ENCODE measurements at places on chromosomes 2 and 18.

DNA sequence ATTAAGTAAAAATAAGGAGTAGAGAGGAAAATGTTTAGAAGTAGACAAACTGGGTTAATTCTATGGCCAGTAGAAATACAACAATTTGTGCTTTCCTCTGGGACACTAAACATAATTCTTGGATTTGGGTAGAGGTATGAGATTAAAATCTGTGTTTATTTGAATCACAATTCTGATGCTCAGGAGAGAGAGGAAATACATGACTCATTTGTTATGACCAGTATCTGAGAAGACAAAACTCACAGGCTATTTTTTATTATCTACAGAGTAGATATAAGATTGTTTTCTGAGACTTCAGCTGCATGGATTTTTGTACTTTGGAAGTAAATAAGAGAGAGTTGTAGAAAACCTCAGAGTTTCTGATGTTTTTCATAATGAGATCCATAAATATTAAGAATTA lies 315.7 kb upstream of the CWC22 start:
- no peak for DNase-seq

DNA sequence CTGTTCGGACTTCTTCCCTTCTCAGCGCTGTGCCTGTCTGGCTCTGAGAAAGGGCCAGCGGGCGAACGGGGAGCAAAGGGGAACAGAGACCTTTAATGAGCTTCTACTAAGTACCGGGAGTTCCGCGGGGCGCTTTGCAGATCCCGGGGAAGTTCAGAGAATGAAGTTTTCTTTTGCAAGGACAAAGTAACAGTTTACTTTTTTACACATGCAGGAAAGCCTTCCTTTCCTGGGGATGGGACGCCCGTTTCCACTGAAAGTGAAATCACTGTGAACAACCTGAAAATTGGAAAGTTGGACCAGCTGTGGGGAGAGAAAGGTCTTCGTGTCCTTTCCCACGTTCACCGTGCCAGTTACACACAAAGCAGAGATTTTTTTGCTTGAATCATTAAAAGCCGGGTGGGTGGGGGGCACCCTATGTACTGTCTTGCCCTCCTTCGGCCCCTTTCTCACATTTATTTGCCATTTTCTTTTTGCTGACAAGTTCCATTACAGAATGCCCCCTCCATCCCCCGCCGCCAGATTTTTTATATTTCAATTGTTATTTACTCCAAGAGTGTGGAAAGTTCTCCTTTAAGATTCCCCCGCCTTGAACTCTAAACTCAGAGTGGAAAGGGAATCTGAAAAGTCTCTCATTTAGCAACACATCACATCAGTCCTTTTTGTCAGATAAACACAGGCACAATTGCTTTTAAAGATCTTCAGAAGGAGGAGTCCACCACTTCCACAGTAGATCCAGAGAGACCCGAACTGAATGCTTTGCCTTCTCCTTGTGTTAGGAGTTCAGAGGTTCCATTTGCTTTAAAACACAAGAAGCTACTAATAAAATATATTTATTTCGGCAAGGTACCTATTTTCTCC lies 1.1 kb upstream of the FN1 start:
- DNase-seq = no peak

DNA sequence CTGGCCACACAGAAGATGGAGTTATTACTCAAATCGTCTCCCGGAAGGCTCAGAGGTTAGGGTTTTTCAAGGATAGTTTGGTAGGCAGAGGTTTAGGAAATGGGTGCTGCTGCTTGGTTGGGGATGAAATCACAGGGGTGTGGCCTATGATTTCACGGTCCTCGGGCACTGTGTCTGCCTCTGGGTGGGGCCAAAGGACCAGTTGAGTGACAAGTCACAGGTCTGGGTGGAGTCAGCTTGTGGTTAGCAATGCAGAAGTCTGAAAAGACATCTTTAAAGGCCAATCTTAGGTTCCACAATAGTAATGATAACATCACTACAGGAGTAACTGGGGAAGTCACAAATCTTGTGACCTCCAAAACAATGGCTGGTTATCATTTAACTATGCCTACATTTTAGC lies 387.8 kb downstream of the ZNF521 start:
- no peak for DNase-seq

DNA sequence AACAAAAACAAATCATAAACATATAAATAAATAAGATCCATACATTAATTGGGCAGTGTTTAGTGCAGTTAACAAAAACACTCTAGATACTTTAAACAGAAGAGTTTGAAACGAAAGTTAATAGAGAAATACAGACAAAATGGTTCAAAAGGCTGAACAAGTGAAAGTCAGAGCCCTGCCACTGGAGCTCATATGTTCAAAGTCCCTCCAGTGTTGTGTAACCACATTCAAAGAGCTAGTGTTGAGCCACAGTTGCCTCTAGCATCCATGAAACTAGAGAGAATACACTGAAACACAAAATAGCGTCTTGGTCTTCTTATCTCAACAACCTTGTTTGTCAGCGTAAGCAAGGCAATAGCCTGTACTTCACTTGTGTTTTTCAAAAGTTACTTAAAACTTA lies 1309.8 kb upstream of the NRXN1 start:
- DNase-seq = no peak
